Stomach (tissue), 19 donors: ENCODE measurements at places on chromosomes 7 and 10. TPM values are rescaled to one million over a fixed set of nuclear protein-coding genes. Genes with fewer than 3 reads are reported as not detected.

- no peaks in the 10 kb centered on the region for H3K27me3 ChIP-seq
- DNase-seq: no peak
- peaks cover 21% of the 10 kb centered on the region for H3K36me3 ChIP-seq
- no peak overlapping the region for H3K27ac ChIP-seq
- H3K4me1 ChIP-seq: no peaks in the 10 kb centered on the region
These were observed 23.8 kb downstream of the DLD start for GRCh38 chr7:107914831-107915230.

- no peak overlapping the region for H3K4me3 ChIP-seq
- DNase-seq: no peak
- no peaks in the 10 kb centered on the region for H3K4me1 ChIP-seq
- H3K27me3 ChIP-seq: no peaks in the 10 kb centered on the region
- no peaks in the 10 kb centered on the region for H3K36me3 ChIP-seq
These were observed 22.8 kb downstream of the SLC39A12 start for GRCh38 chr10:17974505-17974904.

GRCh38 chr10:125662584-125662983 lies 20.4 kb downstream of the TEX36 start:
- no peaks in the 10 kb centered on the region for H3K4me1 ChIP-seq
- H3K27me3 ChIP-seq: no peaks in the 10 kb centered on the region
- H3K36me3 ChIP-seq: no peaks in the 10 kb centered on the region
- H3K27ac ChIP-seq: no peak overlapping the region
- H3K4me3 ChIP-seq: no peak overlapping the region
- DNase-seq: no peak

GRCh38 chr10:31961277-31962074 lies 32.8 kb upstream of the ARHGAP12 start:
- H3K27me3 ChIP-seq: no peaks in the 10 kb centered on the region
- no peaks in the 10 kb centered on the region for H3K36me3 ChIP-seq

PSD gene
- total RNA-seq: 24.6 TPM

EBLN1 gene
- not detected for total RNA-seq

SFTPA1 gene
- not detected for total RNA-seq

CDK14 gene
- total RNA-seq: 43.9 TPM

GNGT1 gene
- total RNA-seq: not detected

SORBS1 gene
- 457 TPM for total RNA-seq

MEOX2 gene
- not detected for total RNA-seq
